ENCODE measurements at places on chromosomes 7 and 10. TPM values are rescaled to one million over a fixed set of nuclear protein-coding genes. Genes with fewer than 3 reads are reported as not detected.

RNF148 gene
- not detected for total RNA-seq

DNA sequence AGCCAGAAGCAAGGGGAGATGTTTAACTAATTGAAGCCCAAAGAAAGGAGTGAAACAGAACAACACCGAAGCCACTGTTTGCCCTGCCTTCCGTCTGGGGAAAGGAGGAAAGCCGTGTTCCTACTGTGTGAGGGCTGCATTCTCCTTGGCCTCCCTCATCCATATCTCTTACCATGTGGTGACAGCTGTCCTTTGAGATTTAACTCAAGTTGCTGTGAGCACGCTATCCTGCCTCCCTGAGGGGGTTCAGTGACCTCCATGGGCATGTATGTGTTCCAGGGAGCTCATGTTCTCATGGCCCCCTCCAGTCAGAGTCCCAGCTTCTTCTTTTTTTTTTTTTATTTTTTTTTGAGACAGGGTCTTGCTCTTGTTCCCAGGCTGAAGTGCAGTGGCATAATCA is 26.2 kb upstream of the CRHR2 start:
- H3K4me1 ChIP-seq, result no peaks in the 10 kb centered on the region
- H3K27me3 ChIP-seq, result peaks cover 44% of the 10 kb centered on the region
- H3K36me3 ChIP-seq, result no peaks in the 10 kb centered on the region
- DNase-seq, result no peak
- no peak overlapping the region for H3K27ac ChIP-seq

C10orf143 gene
- 3.3 TPM for total RNA-seq

DNA sequence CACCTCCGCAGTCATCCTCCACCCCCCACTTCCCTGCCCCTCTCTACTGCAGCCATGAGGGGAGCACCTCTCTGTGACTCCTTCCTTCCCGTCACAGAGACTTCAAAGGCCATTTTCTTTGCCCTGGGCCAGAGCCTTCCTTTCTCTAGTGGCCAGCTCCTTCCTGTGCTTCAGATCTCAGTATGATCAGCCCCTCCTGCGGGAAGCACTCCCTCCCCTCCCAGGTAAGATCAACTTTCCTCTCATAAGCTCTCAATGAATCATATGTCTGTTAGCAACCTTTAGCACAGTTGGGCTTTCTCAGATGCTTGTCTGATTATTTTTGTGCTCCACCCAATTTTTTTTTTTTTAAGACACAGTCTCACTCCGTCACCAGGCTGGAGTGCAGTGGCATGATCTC is 241.0 kb upstream of the PRSS1 start:
- H3K36me3 ChIP-seq, result no peaks in the 10 kb centered on the region
- peaks cover 45% of the 10 kb centered on the region for H3K27me3 ChIP-seq
- H3K27ac ChIP-seq, result no peak overlapping the region

ARHGAP12 gene
- 17.2 TPM for total RNA-seq

- H3K4me1 ChIP-seq, result peaks cover 30% of the 10 kb centered on the region
- no peak for DNase-seq
- H3K27ac ChIP-seq, result no peak overlapping the region
- no peak overlapping the region for H3K4me3 ChIP-seq
- no peaks in the 10 kb centered on the region for H3K27me3 ChIP-seq
- H3K36me3 ChIP-seq, result peaks cover 22% of the 10 kb centered on the region
Observed at GRCh38 chr7:112882511-112882910, 92.3 kb upstream of the TMEM168 start.

- peaks cover 7% of the 10 kb centered on the region for H3K4me1 ChIP-seq
- no peak overlapping the region for H3K27ac ChIP-seq
- no peaks in the 10 kb centered on the region for H3K27me3 ChIP-seq
- DNase-seq, result no peak
- H3K36me3 ChIP-seq, result no peaks in the 10 kb centered on the region
Observed at GRCh38 chr7:46881507-46882127, 700.3 kb downstream of the TNS3 start.

Measured in HFFc6 (cell line).